ENCODE measurements at places on chromosomes 7 and 10.

GRCh38 chr10:67487906-67488619, 207.9 kb downstream of the CTNNA3 start:
- no peak for DNase-seq

DNA sequence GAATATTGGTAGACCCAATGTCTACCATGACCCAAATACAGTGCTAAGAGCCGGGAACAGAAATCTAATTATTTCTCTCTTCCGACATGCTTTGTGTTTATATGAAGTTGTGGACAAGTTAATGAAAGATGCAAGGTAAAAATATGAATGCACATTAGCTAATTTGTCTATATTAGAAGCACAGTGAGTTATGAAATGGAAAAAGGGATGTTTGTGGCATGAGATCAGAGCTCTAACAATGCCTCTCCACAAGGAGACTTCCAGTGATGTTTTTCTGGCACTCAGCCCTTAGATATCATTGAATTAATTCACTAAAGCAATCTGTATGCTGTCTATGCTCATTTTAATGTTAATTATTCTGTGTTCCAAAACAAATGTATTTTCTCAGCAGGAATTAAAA, 897.2 kb downstream of the CNTNAP2 start:
- DNase-seq = no peak

DNA sequence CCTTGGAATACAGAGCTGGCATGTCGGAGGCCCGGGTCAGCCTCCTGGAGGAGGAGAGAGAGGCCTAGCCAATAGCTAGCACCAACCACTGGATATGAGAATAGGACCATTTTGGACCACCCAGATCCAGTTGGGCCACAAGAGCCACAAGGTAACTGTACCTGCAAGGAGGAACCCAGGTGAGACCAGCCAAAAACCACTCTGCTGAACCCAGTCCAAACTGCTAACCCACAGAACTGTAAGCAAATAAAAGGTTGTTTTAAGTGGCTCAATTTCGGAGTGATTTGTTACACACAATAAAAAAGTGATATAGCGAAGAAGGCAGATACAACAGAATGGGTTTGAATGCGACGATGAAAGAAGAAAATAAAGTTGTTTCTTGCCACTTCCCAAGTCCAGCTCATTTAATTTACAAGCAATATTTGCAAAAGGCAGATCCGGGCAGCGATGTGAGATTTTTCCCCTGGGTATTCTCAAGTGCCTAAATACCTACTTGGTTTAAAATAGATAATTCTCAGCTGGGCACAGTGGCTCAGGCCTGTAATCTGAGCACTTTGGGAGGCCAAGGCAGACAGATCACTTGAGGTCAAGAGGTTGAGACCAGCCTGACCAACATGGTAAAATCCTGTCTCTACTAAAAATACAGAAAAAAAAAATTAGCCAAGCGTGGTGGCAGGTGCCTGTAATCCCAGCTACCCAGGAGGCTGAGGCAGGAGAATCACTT, 23.1 kb downstream of the ZNF467 start:
- DNase-seq = no peak

- DNase-seq = no peak
Observed at GRCh38 chr10:33781606-33782395, 447.3 kb upstream of the NRP1 start.

DNA sequence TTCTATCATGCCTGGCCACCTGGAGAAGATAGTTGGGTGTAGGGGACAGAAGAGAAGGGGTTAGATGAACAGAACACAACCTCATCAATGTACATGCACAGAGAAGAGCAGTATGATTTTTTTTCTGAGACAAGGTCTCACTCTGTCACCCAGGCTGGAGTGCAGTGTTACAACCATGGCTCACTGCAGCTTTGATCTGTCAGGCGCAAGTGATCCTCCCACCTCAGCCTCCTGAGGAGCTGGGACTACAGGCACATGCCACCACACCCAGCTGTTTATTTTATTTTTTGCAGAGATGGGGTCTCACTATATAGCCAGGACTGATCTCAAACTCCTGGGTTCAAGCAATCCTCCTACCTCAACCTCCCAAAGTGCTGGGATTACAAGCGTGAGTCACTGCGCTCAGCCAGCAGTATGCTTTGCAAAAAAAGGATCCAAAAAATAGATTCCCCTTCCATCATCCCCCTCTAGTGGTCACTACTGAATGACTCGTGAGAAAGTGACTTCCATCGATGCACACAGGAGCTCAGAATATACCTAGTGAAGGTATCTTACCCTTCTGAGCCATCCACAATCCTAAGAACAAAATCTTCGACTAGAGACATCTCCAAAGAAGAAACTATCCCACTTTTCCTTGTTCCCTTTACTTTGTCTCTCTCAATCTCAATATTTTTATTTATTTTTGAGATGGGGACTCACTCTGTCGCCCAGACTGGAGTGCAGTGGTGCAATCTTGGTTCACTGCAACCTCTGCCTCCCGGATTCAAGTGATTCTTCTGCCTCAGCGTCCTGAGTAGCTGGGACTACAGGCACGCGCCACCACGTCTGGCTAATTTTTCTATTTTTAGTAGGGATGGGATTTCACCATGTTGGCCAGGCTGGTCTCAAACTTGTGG, 21.0 kb downstream of the ZCWPW1 start:
- no peak for DNase-seq

DNA sequence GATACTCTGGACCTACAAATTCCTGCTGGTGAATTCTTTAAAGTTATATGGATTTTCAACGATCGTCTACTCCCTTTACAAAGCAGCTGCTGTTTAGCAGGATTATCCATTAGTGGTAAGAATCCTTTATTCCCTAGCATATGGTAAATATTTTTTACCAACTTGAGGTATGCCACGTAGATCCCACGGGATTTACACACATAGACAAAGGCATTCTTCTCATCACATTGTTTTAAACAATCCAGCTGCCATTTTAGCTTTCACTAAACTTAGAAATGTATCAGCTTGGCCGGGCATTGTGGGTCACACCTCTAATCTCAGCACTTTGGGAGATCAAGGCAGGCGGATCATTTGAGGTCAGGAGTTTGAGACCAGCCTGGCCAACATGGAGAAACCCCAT, 148.0 kb upstream of the SH2B2 start:
- no peak for DNase-seq

- no peak for DNase-seq
Observed at GRCh38 chr7:132390705-132391104, 185.6 kb downstream of the PLXNA4 start.

- no peak for DNase-seq
Observed at GRCh38 chr10:89043052-89043451, 52.5 kb downstream of the FAS start.

GRCh38 chr10:60428387-60428737, 38.7 kb upstream of the ANK3 start:
- no peak for DNase-seq

DNA sequence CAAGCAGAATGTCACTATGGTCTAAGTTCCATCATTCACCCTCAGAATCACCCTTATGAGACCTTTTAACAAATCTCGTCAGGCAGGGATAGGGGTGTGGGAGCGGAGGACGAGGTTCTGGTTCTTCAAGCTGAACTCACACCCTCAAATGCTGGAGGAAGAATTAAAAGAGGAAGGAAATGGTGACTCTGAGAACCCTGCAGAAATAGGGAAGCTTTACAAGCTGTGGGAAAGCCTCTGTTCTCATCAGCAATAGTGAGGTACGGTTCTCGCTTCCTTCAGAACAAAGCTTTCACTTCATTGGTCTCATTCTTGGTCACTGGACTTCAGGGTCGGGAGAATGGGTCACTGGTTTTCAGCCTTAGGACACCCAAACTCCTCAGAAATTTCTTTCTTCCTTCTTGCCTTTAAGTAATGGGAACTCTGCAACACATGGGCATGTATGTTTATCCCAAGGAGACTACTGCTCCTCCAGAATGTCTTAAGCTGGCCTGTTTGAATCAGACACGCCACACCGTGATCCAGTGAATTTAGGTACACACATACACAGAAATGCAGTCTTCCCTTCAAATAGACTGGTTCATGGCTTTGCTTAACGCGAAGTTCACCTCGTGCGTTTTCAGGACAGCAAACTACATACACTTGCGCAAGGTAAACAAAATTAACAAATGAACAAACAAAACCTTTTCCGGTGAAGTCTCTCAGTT, 226.0 kb downstream of the SFMBT2 start:
- DNase-seq = no peak

DNA sequence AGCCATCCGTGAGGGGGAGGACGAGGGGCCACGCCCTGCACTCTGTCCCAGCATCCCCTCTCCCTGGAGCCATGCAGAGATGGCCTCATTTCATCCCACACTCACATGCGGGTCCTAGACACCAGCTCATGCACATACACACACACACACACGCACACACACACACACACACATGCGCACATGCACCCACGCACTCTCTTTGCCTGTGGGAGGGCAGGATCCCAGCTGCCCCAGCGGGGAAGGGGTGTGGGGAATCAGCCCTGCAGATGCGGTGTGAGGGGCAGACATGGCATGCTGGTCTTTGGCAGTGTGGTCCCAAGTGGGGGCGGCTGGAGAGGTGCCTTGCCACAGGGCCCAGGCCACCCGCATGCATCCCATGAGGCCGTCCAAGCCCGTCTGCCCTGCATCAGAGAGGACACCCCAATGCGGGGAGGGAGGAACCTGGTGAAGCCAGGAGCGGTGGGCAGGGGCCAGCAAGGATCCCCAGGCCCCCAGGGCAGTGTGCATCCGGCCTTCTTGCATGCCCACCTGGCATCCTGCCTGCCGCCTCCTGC, 68.1 kb downstream of the LHPP start:
- no peak for DNase-seq

DNA sequence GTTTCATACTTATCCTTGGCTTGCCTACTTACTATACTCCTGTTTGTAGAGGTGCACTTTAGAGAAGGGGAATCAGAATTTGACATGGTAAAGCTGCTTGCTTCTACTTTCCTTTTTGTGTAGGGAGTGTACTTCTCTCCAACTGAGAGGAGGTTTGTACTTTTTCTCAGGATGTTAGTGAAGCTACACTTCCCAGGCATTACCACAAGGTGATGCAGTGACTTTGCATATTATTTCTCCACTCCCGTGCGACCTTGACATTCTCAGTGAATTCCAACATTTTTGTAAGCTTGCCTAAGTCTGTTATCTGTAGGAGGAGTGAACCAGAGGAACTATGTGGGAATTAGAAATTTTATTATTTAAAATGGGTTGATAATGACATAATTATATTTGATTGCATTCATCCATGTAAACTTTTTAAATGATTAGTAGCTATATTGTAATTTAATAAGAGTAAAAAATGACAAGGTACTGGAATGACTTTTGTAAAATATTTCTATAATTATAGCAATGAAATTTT, 5.2 kb downstream of the TAX1BP1 start:
- DNase-seq = no peak

GRCh38 chr10:42998481-42999384, 78.1 kb upstream of the RET start:
- peak; percentile 20 for DNase-seq

DNA sequence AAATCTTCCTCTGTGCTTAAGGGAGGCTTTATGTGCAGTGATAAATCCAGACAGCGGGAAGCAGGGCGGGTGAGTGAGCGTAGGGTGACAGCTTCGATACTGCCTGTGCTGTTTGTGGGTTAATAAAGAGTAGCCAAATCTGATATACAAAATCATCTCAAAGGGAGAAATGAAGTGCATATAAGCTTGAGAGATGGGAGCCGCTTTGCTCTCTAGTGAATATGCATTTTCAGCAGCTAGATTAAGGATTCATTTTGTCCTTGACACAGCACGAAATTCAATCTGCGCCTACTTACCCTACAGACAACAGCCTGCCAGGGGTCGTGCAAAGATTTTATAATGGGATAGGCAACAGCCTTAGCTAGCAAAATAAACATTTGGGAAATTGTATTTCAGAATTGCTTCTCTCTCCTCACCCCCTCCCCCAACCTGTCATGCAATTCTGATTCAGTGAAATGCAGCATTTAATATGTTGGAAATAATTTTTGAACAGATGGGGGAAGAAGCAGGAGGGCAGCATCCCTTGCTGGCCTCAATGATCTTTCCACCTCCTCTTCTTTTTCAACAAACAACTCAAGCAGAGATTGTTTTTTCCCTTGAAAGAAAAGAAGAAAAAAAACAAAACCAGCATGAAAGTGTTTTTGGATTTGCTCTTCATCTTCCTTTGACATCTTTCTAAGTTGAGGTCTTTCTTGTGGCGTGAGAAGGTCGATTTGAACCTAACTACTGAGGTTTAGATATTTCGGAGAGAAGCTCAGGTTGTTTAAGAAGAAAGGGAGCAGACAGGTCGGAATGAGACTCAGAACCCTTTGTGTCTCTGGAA, 117.9 kb downstream of the AOAH start:
- DNase-seq = no peak

DNA sequence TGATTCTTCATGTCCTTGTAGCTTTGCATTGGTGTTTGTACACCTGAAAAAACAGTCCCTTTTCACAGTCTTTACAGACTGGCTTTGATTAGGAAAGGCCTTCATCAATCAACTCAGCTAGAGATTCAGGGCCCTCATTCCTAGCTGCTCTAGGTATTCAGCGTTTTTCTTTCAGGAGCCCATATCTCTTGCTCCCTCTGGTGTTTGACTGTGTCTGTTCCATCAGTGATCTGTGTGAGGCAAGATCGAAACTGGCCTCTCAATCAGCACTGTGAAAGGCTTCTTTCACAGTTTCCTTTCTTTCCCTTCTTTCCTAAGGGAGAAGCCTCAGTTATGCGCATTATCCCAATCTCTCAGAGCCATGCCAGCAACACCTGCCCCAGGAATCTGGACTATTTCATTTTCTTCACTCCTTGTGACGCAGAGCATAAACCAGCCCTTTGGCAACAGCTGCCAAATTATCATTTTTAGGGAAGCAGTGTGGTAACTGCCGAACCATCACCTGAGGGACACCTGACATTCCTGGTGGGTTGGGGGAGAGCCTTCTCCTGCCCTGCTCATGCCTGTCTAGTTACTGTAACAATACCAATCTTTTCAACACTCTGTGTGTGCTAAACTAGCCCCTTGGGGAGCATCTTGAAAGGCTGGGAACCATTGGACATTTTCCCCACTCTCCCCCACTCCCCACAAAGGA, 75.7 kb upstream of the CCDC71L start:
- DNase-seq = peak; percentile 41

DNA sequence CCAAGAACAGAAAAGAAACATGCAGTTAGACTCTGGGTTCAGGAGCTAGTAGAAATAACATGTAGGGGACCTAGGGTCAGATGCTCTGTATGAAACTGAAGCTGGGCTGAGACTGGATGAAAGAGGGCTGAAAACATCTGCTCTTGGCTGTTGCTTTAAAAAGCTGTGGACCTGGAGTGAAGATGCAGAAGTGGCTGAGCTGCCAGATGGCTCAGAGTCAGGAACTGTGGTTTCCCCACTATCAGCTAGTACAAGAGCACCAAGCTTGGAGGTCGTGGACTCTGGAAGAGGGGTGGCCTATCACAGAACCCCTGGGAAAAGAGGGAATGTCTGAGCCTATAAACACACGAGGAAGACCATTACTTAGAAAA, 5.9 kb downstream of the ADK start:
- DNase-seq = no peak

- no peak for DNase-seq
Observed at GRCh38 chr10:129962872-129963640, 1.0 kb downstream of the EBF3 start.

GRCh38 chr10:102801978-102802377, 35.2 kb downstream of the CYP17A1 start:
- no peak for DNase-seq

Data from CD8-positive, alpha-beta memory T cell (primary cell).